ENCODE measurements at places on chromosomes 2 and 18. TPM values are rescaled to one million over a fixed set of nuclear protein-coding genes. Genes with fewer than 3 reads are reported as not detected.

DNA sequence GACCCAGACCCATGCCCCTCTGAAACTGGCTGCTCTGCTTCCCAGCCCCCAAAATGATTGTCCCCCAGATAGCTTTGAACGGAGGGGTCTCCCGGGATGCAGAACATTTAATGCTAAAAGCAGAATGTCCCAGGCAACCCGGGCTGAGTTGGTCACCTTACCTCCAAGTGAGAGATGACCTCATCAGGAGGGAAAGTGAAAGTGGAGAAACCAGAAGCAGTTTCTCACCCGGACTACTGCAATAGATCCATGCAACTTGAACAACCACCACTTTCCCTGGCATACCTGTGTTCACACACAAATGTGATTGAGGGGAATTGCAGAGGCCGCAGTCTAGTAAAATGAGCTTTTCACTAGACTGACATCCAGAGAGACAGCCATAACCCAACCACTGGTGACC lies 75.3 kb upstream of the NPAS2 start:
- DNase-seq, result no peak

DNA sequence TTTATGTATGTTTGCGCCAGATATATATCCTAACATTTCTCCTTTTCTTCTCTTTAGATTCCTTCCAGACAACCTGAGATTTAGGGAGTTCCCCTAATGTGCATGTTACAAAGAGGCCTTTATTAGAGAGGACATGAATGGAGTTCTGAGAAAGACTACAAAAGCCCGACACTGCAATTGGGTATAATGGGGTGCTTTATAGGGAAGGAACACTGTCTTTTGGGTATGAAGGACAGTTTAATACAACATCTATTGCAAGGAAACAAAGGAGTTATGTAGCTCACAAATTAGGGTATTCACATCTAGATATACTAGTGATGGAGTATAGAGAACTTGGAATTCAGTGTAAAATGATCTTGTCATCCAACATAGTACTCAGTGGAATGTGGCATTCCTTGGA lies 383.8 kb downstream of the FIGN start:
- no peak for DNase-seq

GRCh38 chr2:202361108-202361507 lies 15.0 kb upstream of the BMPR2 start:
- no peak for DNase-seq

- no peak for DNase-seq
These were observed 144.7 kb upstream of the SMAD2 start for GRCh38 chr18:48074929-48075706.

- DNase-seq, result no peak
These were observed 4.3 kb downstream of the LDLRAD4 start for GRCh38 chr18:13222856-13223281.

DNA sequence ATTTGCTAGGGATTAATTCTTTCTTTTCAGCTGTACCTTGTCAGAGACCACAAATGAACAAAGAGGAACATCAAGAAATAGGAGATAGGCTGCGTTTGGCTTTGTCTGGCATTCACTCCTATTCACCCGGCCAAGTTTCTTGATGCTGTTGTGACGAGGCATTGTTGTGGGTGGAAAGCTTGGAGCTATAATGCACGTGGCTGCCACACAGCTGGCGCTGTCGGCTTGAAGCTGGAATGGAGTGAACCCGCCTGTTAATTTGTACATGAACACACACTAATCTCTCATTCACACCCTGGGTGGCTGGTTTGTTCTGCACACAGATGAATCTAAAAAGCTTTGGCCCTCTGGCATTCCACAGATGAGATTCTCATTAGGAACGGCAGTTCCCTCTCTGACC lies 274.9 kb upstream of the GYPC start:
- no peak for DNase-seq

DNA sequence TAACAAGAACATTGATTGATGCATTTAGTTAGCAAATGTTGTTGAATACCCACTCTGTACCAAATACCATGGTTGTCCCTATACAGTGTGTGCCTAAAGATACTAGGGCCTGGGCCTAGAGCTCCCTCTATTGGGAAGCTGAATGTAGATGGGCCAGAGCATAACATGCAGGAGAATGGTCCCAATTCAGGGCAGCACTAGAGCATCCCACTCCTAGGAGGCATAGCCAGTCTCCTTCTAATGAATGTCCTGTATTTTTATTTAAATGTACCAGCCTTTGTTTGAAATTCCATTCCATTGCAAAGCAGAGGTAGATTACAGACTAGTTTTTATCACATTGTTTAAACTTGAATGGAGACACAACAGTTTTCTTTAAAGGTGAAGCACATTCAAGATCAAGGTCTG lies 90.6 kb downstream of the FEZ2 start:
- DNase-seq, result no peak

The LIPG gene
- 18.2 TPM for total RNA-seq

The AQP12B gene
- not detected for total RNA-seq

The TWIST2 gene
- total RNA-seq, result 0.16 TPM
